ENCODE measurements at places on chromosomes 1 and 21. TPM values are rescaled to one million over a fixed set of nuclear protein-coding genes. Genes with fewer than 3 reads are reported as not detected.

Gene C2CD2
- total RNA-seq: 18.7 TPM

Gene CTSE
- 966 TPM for total RNA-seq

Gene SPRR2F
- not detected for total RNA-seq

- DNase-seq: no peak
Measured at GRCh38 chr21:31623664-31624063, 35.8 kb upstream of the SOD1 start.

- DNase-seq: peak; percentile 23
Measured at GRCh38 chr1:181317261-181317930, 165.9 kb upstream of the CACNA1E start.

GRCh38 chr21:41641821-41642701 is 124.8 kb downstream of the RIPK4 start:
- DNase-seq: peak; percentile 71

- peak; percentile 69 for DNase-seq
Measured at GRCh38 chr1:29237852-29238619, 1.7 kb downstream of the PTPRU start.

- no peak for DNase-seq
Measured at GRCh38 chr21:16377857-16378256, 648.1 kb downstream of the USP25 start.

DNA sequence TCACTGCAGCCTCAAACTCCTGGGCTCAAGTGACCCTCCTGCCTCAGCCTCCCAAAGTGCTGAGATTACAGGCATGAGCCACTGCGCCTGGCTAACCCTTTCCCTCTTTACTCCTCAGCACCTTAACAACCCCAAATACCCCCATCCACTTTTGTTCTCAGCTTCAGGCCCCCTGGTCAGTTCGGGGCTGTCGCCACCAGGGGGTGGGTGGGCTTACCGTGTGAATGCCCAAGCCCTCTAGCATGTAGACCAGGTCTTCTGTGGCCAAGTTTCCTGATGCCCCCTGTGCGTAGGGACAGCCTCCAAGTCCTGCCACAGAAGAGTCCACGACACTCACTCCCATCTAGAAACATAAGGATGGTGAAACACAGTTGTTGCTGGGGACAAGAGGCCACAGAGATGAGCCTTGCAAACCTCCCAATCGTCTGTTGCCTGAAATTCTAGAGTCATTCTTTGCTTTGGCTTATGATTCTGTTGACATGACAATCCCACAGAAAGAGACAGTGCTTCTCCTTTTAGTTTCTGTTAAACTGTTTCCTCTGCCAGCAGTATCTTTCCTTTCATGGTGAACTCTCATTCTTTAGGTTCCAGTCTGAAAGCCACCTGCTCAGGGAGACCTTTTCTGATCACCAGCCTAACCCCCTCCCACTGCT is 3.8 kb upstream of the GALE start:
- DNase-seq: no peak
